ENCODE measurements at places on chromosomes 7 and 10.

DNA sequence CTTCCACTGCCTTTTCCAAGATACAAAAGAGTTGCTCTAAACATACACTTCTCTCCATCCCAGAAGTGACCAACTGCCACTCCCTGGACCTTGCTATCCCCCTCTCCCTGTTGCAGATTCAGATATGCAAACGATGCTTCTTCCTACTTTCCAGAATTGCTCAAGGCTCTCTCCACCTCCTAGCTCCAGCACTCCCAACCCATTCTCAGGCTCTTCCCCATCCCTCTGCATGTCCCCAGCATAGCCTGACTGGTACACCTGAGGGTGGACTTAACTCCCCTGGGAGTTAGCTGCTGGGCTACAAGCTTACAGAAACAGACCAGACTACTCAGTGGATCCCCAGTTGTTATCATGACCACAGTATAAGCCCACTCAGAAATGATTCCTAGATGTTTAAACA lies 27.6 kb downstream of the MKRN1 start:
- DNase-seq: no peak

DNA sequence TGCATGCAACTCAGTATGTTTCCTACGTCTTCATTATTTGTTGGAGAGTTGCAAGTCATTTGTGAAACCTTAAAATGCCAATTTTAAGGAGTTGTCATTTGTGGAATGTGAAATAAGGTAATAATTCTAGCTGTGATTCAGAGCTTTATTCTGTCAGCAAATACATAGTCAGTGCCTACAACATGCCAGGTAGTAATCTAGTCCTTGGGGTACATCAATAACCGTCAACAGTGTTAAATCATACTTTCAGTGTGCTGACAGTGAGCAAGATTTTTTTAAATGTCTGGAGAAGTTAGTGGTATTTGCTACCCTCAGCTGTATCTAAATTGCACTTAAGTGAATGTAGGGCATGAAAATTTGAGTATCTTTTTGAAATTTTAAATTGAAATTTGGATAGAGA lies 36.7 kb downstream of the MPLKIP start:
- no peak for DNase-seq

DNA sequence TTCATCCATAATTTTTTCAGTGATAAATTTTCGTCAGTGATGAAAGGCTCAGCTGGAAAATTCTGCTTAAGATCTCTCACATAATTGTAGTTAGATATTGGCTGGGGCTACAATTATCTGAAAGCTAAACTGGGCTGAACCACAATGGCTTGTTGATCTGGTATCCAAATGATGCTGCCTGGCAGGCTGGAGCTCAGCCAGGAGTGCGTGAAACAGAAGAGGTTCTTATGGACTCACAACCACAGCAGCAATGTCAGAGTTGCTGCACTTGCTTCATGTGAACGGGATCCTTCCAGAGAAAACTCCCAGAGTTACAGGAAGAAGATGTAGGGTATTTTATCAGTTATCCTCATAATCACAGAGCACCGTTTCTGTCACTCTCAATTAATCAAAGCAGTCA lies 533.2 kb upstream of the POM121L12 start:
- DNase-seq: no peak

- DNase-seq: no peak
Measured at GRCh38 chr10:12687996-12688395, 313.5 kb downstream of the CCDC3 start.

DNA sequence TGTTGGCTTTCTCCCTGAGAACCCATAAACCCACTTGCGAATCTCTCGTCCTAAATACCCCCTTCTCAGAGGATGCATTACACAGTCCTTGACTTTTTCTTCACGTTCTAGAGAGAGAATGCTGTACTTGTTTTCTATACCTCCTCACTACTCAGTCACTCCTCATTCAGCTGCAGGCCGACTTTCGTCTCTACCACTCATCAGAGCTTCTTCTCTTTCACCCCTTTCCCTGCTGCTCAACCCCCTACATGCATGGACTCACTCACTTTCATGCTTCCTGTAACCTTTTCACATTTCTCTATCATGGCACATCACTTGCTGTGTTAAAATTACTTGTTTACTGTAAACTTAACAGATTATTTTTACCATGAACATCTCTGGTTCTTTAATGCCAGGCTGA lies 19.8 kb downstream of the MDFIC start:
- DNase-seq: no peak
